ENCODE measurements at places on chromosomes 5 and 9.

DNA sequence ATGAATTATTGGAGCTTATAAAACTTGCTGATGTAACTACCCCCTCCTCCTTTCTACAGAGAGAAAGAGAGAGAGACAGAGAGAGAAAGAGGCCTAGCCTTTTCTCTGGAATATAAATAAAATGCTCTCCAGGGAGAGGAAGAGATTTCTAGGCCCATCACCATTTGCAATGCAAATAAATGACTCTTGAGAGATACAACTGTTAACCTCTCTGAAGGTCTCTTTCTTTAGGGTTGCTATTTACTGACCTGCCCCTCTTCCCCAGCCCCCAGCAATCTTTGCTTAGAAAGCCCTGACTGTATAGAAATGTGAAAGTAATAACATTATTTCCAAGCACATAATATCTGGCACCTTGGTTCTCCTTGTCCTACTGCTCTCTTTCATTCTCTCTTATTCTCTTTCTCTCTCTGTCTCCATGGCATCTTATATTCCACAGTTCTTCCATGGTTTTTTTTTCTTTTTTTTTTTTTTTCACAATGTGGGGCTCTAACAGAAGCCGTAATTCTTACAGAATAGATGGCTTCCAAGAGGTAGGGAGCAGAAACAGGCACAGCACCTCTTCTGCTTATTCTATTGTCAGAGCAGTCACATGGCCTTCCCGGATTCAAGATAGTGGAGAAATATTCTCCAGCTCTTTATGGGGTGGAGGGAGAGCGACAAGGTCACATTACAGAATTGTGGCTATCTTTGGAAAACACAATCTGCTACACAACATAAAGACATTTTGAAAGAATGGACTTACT is 1087.9 kb upstream of the NUDT12 start:
- no peak for DNase-seq

- DNase-seq, result no peak
Observed at GRCh38 chr9:91154686-91155085, 207.0 kb downstream of the AUH start.

- DNase-seq, result peak; percentile 82
Observed at GRCh38 chr5:83049370-83049885, 27.8 kb downstream of the TMEM167A start.

- DNase-seq, result no peak
Observed at GRCh38 chr9:95379630-95380029, 62.1 kb upstream of the FANCC start.

GRCh38 chr9:99303177-99303576 is 81.1 kb downstream of the SEC61B start:
- DNase-seq, result no peak

DNA sequence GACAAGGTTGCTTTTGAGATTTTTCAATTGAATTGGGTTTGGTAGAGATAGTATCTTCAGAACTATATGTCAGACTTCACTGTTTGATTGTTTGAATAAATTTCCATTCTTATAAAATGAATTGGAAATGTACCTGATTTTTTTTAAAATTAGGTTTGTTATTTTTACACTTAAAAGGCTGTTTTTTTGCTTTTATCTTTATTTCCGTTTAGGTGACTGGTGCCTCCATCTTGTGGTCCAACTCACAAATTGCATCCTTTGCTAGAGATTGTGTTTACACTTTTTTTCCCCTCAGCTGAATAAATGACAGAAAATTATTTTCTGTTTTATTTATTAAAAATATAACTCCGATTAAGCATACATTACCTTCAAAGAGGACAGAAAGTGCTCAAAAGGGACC is 15.6 kb downstream of the NDUFAF2 start:
- no peak for DNase-seq

DNA sequence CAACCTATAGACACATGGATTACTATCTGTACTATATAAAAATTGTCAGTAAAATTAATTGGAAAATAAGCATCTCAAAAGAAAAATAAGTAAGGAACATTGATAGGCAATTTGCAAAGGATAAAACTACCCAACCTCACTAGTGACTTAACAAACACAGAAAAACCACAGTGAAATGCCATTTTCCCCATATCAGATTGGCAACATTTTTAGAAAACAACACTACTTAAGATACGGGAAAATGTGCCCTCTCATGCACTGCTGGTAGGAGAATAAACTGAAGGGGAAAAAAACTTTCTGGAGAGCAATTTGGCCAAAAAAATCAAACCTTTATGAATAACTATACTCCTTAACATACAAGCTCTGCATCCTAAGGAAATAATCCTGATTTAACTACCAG is 254.0 kb downstream of the DEPDC1B start:
- DNase-seq, result no peak

GRCh38 chr5:103840600-103840999 is 278.0 kb upstream of the NUDT12 start:
- DNase-seq, result no peak

- DNase-seq, result peak; percentile 100
Observed at GRCh38 chr9:35603986-35604577, 980 bp upstream of the TESK1 start.

GRCh38 chr5:80128141-80128540 is 93.0 kb downstream of the THBS4 start:
- DNase-seq, result peak; percentile 46

DNA sequence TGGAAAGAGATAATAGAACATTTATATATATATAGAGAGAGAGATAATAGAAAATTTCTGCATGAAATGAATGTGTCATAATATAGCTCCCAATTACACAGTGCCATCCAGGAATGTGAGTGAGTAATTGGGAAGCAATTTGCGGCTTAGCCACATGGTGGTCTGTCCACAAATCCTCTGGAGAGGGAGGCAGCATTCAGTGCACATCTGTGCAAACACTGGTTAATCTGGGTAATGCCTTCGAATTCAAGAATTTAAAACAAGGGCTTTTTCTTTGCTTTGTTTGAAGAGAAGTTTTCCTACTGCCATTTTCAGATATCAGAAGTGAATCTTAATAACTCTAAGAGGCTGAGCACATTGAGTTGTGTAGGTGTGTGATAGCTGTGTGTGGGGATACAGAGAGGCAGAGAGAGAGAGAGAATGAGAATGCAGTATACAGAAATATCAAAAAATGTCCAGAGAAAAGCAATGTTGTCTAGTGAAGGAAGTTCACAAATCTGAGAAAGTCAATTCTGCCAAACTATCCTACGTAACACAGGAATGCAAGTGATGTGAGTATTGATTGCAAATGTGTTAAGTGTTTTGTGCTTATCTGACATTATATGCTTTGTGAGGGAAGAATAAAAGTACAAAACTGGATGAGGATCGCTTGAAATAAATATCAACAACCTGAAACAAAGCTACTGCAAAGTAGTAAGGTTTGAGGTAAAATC is 134.6 kb downstream of the EDIL3 start:
- DNase-seq, result peak; percentile 38

- DNase-seq, result no peak
Observed at GRCh38 chr9:18423791-18424531, 50.0 kb upstream of the ADAMTSL1 start.

DNA sequence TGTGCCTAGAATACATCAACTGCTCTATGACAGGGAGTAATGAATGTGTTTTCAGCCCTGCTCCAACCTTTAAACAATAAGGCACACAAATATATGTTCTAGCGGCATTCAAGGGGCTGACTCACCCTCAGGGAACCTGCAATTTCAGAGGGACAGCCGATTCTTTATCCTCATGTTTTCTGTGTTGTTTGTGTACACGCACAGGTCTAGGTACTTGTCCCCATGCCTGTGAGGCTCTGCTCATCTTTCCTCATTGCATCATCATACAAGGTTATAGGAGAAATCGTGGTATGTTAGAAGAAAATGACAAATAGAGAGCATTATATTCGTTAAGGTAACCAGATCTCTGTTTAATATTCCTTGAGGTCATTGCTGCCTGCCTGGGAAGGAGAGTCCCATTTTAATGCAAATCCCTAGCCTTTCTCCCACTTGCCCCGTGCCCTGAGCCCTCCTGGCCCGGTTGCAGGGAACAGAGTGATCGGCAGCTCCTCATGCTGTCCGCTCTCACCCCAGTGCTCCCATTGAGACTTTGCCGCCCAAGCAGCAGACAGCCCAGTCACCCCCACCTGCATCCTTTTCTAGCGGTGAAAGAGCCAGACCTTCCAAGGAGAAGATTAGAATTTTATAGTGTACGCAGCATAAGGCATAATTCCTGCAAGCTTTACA is 14.6 kb downstream of the MAP1B start:
- no peak for DNase-seq

- DNase-seq, result peak; percentile 45
Observed at GRCh38 chr9:16191191-16191590, 638.3 kb downstream of the CCDC171 start.

- DNase-seq, result peak; percentile 66
Observed at GRCh38 chr5:135423146-135423845, 23.9 kb downstream of the DCANP1 start.

GRCh38 chr5:88826646-88827585 is 56.1 kb downstream of the MEF2C start:
- DNase-seq, result peak; percentile 91

DNA sequence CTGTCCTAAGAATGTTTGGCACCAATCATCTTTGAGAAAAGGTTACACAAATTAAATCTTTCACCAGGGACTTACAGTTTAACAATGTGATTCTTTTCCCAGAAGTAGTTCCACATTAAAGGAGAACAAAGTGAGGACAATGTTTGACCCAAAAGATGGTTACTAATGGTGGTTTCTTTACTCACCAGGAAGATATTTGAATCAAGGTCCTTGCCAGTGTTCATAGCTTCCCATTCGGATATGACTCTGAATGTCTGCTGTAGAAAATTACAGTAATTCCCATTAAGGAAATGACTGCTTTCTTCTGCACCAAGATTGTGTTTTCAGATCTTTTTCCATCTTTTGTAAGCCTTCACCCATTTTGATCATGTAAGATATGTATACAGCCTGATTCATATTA is 114.6 kb upstream of the ADAMTSL1 start:
- DNase-seq, result no peak

DNA sequence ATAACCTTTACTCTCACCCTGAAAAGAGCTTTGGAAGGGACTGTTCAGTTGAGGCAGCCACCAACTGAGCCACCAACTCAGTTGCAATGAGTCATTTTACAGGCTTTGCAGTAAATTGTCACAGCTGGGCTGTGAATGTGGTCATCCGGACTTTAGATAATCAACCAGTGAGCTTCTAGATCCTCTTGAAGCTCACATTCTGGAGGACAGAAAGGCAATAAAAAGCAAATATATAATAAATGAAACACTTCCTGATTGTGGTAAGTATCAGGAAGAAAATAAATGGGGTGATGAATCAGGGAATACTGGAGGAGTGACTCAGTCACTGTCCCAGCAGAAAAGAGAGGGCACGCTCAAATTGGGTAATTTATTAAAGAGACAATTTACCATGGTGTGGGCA is 13.2 kb upstream of the C5orf58 start:
- DNase-seq, result peak; percentile 21

DNA sequence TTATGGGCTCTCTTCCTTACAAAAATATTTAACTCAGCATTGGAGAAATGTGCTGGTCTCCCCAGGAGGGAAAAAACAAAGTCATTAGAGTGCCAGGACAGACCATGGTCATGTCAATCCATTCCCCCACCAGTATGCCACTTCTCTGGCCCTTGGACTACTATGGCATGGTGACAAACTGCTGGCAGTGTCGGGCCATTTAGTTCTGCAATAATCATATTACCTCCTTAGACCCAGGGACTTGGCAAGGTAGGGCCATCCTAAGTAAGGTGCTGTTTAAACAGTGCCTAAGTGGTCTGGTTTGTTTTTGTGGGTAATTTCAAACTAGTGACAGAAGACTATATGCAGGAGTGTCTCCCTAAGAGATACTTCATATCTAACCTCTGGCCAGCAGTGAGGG is 177.8 kb upstream of the STK32A start:
- no peak for DNase-seq

- peak; percentile 22 for DNase-seq
Observed at GRCh38 chr5:128341056-128341455, 197.0 kb downstream of the FBN2 start.

- DNase-seq, result peak; percentile 5
Observed at GRCh38 chr5:171201310-171201709, 107.7 kb upstream of the TLX3 start.

DNA sequence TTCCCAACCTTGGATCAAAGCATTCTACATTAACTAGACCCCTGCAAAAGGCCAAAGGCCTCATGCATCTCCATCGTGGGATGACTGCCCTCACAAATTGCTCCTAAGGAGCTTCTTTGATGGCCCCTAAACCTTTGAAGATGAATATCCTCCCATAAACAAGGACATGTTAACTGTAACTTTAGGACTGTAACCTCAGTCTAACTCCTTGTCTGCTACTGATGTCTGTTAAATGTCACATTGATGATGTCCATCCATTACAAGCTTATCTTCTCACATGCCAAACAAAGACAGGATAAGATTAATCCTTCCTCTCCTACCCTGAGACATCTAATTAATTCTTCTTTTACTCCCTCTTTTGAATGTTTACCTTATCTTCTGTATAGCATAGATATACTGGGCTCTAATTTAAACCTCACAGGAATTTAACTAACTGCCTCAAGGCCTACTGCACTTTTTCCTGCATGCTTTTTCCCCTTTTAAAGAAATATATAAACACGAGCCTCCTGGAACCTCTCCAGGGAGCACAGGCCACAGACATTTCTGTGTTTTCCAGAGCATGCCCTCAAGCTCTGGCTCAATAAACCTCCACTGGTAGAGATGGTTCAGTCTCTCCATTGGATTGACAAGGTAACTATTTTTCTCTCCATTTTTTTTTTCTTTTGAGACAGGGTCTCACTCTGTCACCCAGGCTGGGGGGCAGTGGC is 90.6 kb upstream of the SLC25A48 start:
- DNase-seq, result no peak

GRCh38 chr5:158382473-158382872 is 523.5 kb upstream of the CLINT1 start:
- peak; percentile 90 for DNase-seq

DNA sequence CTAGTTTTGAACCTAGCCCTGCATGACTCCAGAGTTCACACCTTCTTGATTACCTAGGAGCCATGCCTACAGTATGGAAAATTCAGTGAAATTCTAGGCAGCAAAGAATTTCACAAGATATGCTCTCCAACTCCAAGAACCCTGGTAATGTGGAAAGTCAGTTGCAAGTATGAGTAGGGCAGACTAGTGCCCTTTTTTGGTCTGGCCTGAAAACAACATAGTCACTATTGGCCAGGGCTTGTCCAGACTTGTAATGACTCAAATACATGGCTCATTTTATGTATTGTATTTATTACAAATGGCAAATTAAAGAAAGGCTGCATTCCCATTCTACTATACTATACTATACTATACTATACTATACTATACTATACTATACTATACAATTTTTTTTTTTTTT is 160.4 kb downstream of the ESM1 start:
- no peak for DNase-seq

DNA sequence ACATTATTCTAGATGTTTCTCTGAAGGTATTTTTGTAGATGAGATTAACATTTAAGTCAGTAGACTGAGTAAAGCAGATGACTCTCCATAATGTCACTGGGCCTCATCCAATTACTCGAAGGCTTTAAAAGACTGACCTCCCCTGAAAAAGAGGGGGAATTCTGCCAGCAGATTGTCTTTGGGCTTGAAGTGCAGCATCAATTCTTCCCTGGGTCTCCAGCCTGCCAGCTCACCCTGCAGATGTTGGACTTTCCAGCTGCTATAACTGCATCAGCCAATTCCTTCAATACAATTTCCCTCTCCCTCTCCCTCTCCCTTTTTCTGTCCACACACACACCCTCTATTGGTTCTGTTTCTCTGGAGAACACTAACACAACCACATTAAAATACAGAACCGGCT is 472.8 kb downstream of the SPOCK1 start:
- DNase-seq, result peak; percentile 80

GRCh38 chr9:136204838-136205706 is at the start of gene LHX3:
LHX3 (minus strand) TSS chr9:136205128; CDS start chr9:136205012, 116 bp downstream.
- DNase-seq, result peak; percentile 37

GRCh38 chr9:37992924-37993349 is 76.1 kb downstream of the SHB start:
- DNase-seq, result peak; percentile 82
